Activated T-helper 17 cell treated with anti-CD3 and anti-CD28 coated beads, Interleukin-2, amount 50 U/mL, for 72 hours (primary cell): ENCODE measurements at places on chromosomes 1 and 21. TPM values are rescaled to one million over a fixed set of nuclear protein-coding genes. Genes with fewer than 3 reads are reported as not detected.

RCSD1 gene
- 75.5 TPM for total RNA-seq

- no peak overlapping the region for H3K4me3 ChIP-seq
- no peak overlapping the region for H3K27ac ChIP-seq
- peaks cover 28% of the 10 kb centered on the region for H3K27me3 ChIP-seq
- ATAC-seq: no peak
- no peaks in the 10 kb centered on the region for H3K36me3 ChIP-seq
Measured at GRCh38 chr1:33903210-33903589, 39.3 kb downstream of the HMGB4 start.

DNA sequence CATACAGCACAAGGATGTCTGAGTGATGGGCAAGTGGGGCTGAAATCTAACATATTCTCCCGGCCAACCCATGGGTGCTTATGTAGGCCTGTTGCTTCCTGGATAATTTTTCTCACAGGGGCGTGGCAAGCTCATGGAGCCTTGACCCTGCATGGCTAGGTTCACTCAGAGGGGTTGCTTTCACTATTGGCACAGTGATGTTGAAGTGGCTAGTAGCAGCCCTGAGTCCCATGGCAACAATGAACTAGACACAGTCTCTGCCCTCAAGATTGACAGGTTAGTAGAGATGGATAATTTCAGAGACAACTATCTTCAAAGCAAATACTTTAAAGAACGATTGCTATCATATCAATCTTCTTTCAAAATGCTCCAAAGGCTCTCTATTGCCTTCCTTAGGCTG is 6.5 kb upstream of the MAB21L3 start:
- no peaks in the 10 kb centered on the region for H3K4me1 ChIP-seq
- H3K4me3 ChIP-seq: no peak overlapping the region
- ATAC-seq: no peak
- H3K27me3 ChIP-seq: peaks cover 12% of the 10 kb centered on the region

- ATAC-seq: no peak
- H3K4me3 ChIP-seq: no peak overlapping the region
- H3K27ac ChIP-seq: no peak overlapping the region
- H3K36me3 ChIP-seq: peaks cover 46% of the 10 kb centered on the region
- H3K4me1 ChIP-seq: peaks cover 5% of the 10 kb centered on the region
Measured at GRCh38 chr1:32104127-32104526, 3.7 kb upstream of the KPNA6 start.

GRCh38 chr1:247291161-247291560 is 35.3 kb downstream of the VN1R5 start:
- no peak for ATAC-seq
- H3K27me3 ChIP-seq: no peaks in the 10 kb centered on the region
- H3K4me1 ChIP-seq: peaks cover 4% of the 10 kb centered on the region

C1orf21 gene
- 2.8 TPM for total RNA-seq

DNA sequence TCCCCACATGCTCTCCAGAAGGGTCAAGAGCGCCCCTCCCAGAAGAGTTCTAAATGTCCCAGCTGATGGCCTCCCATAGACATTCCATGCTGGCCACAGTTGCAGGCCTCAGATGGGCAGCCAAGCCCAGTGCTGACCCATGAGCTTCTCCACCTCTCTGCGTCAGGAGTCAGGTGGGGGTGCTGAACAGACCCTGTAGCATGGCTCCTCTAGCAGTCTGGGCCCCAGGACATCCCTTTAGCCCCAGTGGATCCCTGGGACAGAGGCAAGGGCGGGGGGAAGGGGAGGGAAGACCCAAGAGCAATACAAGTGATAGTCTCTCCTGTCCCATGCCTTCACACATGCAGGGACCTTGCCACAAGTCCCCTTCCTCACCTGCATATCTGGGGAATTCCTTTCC is 56.7 kb downstream of the LRRN2 start:
- H3K36me3 ChIP-seq: no peaks in the 10 kb centered on the region
- H3K27ac ChIP-seq: no peak overlapping the region
- peaks cover 4% of the 10 kb centered on the region for H3K4me1 ChIP-seq
- no peak for ATAC-seq
- peaks cover 22% of the 10 kb centered on the region for H3K27me3 ChIP-seq

IQCC gene
- 5.5 TPM for total RNA-seq

DNA sequence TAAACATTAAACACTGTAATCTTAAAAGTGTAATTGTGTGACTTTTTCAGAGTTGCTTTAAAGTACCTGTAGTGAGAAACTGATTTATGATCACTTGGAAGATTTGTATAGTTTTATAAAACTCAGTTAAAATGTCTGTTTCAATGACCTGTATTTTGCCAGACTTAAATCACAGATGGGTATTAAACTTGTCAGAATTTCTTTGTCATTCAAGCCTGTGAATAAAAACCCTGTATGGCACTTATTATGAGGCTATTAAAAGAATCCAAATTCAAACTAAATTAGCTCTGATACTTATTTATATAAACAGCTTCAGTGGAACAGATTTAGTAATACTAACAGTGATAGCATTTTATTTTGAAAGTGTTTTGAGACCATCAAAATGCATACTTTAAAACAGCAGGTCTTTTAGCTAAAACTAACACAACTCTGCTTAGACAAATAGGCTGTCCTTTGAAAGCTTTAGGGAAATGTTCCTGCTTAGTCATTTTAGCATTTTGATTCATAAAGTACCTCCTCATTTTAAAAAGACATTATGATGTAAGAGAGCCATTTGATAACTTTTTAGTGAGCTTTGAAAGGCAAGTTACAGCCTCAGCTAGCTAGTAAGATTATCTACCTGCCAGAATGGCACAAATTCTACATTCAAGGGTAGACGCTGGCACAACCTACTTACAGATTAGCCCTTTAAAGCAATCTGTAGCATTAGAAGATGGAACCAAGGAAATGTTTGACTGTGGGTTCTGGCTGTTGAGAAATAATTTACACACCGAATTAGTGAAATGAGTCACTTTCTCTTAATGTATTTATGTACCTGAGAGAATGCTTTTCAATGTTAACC is 9.4 kb downstream of the SOD1 start:
- peak; percentile 78 for ATAC-seq
- H3K27me3 ChIP-seq: no peaks in the 10 kb centered on the region
- peak overlapping the region; percentile 49 for H3K4me3 ChIP-seq

- no peaks in the 10 kb centered on the region for H3K36me3 ChIP-seq
- H3K27me3 ChIP-seq: no peaks in the 10 kb centered on the region
- H3K27ac ChIP-seq: no peak overlapping the region
- no peak overlapping the region for H3K4me3 ChIP-seq
Measured at GRCh38 chr1:172724765-172725613, 66.1 kb downstream of the FASLG start.

- ATAC-seq: no peak
- H3K4me1 ChIP-seq: no peaks in the 10 kb centered on the region
- H3K27ac ChIP-seq: no peak overlapping the region
- no peaks in the 10 kb centered on the region for H3K36me3 ChIP-seq
Measured at GRCh38 chr1:115832651-115833050, 8.3 kb downstream of the NHLH2 start.

DCST2 gene
- 0.67 TPM for total RNA-seq

DNA sequence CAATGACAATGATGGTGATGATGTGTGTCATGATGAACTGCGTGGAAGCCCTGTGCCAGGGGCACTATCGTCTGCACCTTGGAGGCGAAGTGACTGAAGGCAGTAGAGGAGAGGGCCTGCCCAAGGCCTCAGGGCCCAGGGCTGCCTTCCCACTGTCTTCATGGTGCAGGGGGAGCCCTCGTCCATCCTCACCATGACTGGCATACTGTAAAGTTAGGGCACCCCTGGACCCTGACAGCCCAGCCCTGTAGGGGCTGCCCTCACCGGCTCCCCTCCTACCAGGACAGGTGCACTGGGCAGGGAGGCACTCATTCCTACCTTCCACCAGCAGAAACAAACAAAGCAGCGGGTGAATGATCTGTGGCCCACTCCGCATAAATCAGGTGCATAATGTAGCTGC is 156.9 kb upstream of the C1orf174 start:
- H3K4me1 ChIP-seq: no peaks in the 10 kb centered on the region
- H3K4me3 ChIP-seq: no peak overlapping the region
- H3K27me3 ChIP-seq: peaks cover 11% of the 10 kb centered on the region
- H3K36me3 ChIP-seq: no peaks in the 10 kb centered on the region
- no peak for ATAC-seq
- H3K27ac ChIP-seq: no peak overlapping the region

- no peak for ATAC-seq
- no peaks in the 10 kb centered on the region for H3K36me3 ChIP-seq
- H3K4me1 ChIP-seq: no peaks in the 10 kb centered on the region
Measured at GRCh38 chr1:182681568-182681912, 2.8 kb downstream of the RGS8 start.

GRCh38 chr1:6273380-6273891 is 12.5 kb upstream of the GPR153 start:
- no peaks in the 10 kb centered on the region for H3K27me3 ChIP-seq
- no peaks in the 10 kb centered on the region for H3K36me3 ChIP-seq
- H3K4me3 ChIP-seq: no peak overlapping the region
- no peaks in the 10 kb centered on the region for H3K4me1 ChIP-seq

DNA sequence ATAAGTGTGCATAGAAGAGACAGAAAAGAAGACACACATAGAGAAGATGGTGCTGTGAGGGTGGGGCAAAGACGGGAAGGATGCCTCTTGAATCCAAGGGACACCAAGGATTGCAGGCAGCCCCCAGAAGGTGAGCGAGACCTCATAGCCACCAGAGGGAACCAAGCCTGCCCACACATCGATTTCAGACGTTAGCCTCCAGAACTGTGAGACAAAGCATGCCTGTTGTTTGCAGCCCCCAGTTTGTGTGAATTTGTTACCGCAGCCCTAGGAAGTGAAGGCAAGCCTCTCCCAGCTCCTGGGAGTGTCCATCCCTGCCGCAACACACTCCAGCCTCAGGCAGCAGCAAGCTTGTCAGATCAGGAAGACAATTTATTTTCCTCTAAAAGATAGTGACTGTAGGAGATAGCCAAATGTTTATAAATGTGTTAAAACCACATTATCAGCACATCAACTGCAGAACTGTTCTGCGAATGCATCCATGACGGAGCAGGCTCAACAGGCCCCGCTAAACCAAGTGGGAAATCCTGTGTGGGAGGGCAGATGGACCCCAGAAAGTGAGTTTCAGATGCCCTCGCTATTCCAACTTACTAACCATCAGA is 543.3 kb downstream of the MATN1 start:
- H3K4me1 ChIP-seq: no peaks in the 10 kb centered on the region
- no peak overlapping the region for H3K27ac ChIP-seq
- no peaks in the 10 kb centered on the region for H3K36me3 ChIP-seq
- H3K27me3 ChIP-seq: peaks cover 3% of the 10 kb centered on the region
- no peak overlapping the region for H3K4me3 ChIP-seq

- H3K4me3 ChIP-seq: no peak overlapping the region
- no peaks in the 10 kb centered on the region for H3K36me3 ChIP-seq
- peaks cover 29% of the 10 kb centered on the region for H3K27me3 ChIP-seq
- no peak for ATAC-seq
- no peaks in the 10 kb centered on the region for H3K4me1 ChIP-seq
Measured at GRCh38 chr1:47576758-47577115, 138.9 kb downstream of the FOXD2 start.

GRCh38 chr1:92310185-92310597 is 11.3 kb downstream of the RPAP2 start:
- no peak overlapping the region for H3K4me3 ChIP-seq
- peaks cover 11% of the 10 kb centered on the region for H3K4me1 ChIP-seq
- ATAC-seq: peak; percentile 51
- H3K27ac ChIP-seq: no peak overlapping the region
- no peaks in the 10 kb centered on the region for H3K27me3 ChIP-seq
- H3K36me3 ChIP-seq: peaks cover 71% of the 10 kb centered on the region

NTMT2 gene
- total RNA-seq: not detected

- peaks cover 13% of the 10 kb centered on the region for H3K27me3 ChIP-seq
- H3K27ac ChIP-seq: no peak overlapping the region
- H3K4me3 ChIP-seq: no peak overlapping the region
- no peaks in the 10 kb centered on the region for H3K36me3 ChIP-seq
- no peaks in the 10 kb centered on the region for H3K4me1 ChIP-seq
- ATAC-seq: no peak
Measured at GRCh38 chr1:248791010-248791409, 34.7 kb downstream of the SH3BP5L start.

DNA sequence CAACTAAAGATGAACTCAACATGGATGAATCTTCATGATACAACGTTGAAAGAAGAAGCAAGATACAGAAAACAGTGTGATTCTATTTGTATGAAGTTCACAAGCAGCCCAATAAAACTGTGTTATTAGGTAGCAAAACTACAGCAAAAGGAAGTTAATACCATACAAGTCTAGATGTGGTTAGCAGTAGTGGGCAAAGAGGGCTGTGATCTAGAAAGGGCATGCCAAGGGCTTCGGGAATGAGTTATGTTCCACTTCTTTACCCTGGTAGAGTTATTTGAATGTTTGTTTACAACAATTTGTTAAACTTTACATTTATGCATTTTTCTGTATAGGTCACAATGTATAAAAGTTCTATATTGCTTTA is 9.2 kb downstream of the TNFRSF9 start:
- peak overlapping the region; percentile 80 for H3K27ac ChIP-seq
- H3K4me1 ChIP-seq: peaks cover 19% of the 10 kb centered on the region
- H3K27me3 ChIP-seq: no peaks in the 10 kb centered on the region
- H3K4me3 ChIP-seq: peak overlapping the region; percentile 67
- peaks cover 95% of the 10 kb centered on the region for H3K36me3 ChIP-seq

S100A3 gene
- total RNA-seq: not detected

GRCh38 chr1:177902266-177902665 is 67.6 kb downstream of the SEC16B start:
- no peak for ATAC-seq
- H3K4me1 ChIP-seq: no peaks in the 10 kb centered on the region
- no peaks in the 10 kb centered on the region for H3K36me3 ChIP-seq
- no peak overlapping the region for H3K27ac ChIP-seq
- H3K27me3 ChIP-seq: no peaks in the 10 kb centered on the region

DNA sequence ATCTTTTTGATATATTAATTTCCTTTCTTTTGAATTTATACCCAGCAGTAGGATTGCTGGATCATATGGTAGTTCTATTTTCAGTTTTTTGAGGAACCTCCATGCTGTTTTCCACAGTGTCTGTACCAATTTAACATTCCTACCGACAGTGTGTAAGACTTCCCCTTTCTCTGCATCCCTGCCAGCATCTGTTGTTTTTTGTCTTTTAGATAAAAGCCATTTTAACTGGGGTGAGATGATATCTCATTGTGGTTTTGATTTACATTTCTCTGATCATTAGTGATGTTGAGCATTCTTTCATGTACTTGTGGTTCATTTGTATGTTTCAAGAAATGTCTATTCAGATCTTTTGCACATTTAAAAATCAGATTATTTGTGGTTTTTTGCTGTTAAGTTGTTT is 62.4 kb upstream of the STUM start:
- H3K27ac ChIP-seq: no peak overlapping the region
- ATAC-seq: no peak
- H3K4me1 ChIP-seq: peaks cover 15% of the 10 kb centered on the region
- H3K27me3 ChIP-seq: peaks cover 24% of the 10 kb centered on the region
- H3K4me3 ChIP-seq: no peak overlapping the region
- no peaks in the 10 kb centered on the region for H3K36me3 ChIP-seq

- H3K27ac ChIP-seq: no peak overlapping the region
- no peaks in the 10 kb centered on the region for H3K36me3 ChIP-seq
- H3K4me1 ChIP-seq: no peaks in the 10 kb centered on the region
- no peak overlapping the region for H3K4me3 ChIP-seq
Measured at GRCh38 chr1:159144571-159144970, 26.8 kb upstream of the CADM3 start.

- H3K4me3 ChIP-seq: no peak overlapping the region
- no peaks in the 10 kb centered on the region for H3K27me3 ChIP-seq
- no peaks in the 10 kb centered on the region for H3K36me3 ChIP-seq
- no peaks in the 10 kb centered on the region for H3K4me1 ChIP-seq
Measured at GRCh38 chr1:242670019-242670418, 145.5 kb upstream of the PLD5 start.

GRCh38 chr1:65458730-65459396 is 38.4 kb downstream of the LEPR start:
- no peaks in the 10 kb centered on the region for H3K27me3 ChIP-seq
- ATAC-seq: no peak
- no peaks in the 10 kb centered on the region for H3K36me3 ChIP-seq
- no peak overlapping the region for H3K4me3 ChIP-seq
- peaks cover 15% of the 10 kb centered on the region for H3K4me1 ChIP-seq
